ENCODE measurements at places on chromosomes 7 and 10.

DNA sequence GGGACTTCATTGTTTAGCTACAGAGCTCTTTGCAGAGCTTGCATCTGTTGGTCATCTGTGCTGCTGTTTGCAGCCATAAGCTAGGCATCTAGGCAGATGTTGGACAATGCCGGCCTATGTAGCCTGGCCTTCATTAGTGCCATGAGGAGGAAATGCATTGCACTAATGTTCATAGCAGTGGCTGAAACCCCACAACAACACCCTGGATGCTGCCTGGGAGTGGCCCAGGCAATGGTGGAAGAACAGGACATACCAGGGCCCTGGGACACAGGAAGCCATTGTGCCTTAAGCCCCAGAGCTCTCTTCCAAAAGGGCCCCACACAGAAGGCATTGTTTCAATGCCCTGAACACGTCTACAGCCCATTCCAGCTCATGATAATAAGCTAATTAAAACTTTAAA is 131.5 kb upstream of the LYZL1 start:
- DNase-seq, result no peak

- DNase-seq, result no peak
Measured at GRCh38 chr7:768881-769504, 41.9 kb upstream of the PRKAR1B start.

DNA sequence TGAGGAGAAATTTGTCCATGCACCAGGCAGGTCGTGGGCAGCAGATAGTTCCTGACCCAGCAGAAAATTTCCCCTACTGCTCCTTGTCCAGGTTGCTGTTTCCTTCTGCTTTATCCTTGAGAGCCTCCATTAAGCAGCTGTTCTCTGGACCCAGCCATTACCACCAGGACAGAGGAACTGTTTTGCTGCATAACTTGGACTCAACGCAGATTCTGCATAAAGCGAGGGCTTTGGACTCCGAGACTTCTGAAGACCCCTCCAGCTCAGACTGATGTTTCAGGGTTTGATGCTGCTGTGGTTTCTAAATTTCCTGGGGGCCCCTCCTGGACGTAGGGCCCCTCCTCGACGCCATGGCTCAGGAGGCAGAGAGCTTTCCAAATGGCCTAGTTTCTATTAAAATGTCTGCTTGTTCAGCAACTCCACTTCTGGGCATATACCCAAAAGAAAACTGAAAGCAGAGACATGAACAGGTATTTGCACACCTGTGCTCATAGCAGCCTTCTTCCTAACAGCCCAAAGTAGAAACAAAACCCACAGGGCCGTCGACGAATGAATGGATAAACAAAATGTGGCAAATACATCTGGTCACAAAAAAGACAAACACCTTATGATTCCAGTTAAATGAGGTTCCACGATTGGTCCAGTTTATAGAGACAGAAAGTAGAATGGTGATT is 28.3 kb upstream of the LMTK2 start:
- no peak for DNase-seq

- DNase-seq, result no peak
Measured at GRCh38 chr7:74619235-74619860, 38.2 kb upstream of the GTF2I start.

DNA sequence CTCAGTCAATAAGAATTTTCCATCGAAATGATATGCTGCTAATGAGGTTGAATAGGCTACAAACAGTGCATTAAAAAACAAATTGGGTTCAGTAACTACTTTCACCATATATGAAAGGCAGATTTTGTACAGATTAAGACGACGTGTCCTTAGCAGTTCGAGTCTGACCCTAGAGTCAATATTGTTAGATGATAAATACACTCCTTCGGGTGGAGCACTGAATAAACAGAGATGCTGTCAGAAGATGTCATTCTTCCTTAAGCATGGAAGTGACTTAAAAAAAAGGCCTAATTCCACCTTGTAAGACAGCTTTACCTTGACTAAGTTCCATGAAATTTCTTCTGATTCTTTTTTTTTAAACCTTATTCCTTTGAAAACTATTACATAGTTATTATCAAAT is 5.8 kb upstream of the AGR2 start:
- DNase-seq, result no peak

DNA sequence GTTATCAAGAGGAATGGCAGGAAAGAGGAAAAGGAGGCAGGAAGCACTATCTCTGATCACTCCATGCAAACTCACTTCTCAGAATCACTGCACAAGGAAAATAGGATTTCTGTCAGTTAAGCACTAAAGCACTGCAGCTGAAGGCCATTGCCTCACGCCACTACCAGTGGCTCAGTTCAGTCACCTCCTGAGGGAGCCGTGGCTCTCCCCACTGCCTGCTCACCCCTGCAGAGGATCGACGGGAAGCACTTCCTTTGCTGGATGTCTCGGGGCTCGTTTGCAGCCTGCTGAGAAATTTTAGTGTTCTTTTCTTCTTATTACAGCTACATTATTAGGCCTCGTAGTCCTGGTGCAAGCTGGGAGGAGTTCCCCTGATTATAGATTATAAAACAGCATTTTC is 90.1 kb upstream of the ADCY1 start:
- no peak for DNase-seq

- no peak for DNase-seq
Measured at GRCh38 chr10:24503461-24504320, 220.0 kb downstream of the ARHGAP21 start.

DNA sequence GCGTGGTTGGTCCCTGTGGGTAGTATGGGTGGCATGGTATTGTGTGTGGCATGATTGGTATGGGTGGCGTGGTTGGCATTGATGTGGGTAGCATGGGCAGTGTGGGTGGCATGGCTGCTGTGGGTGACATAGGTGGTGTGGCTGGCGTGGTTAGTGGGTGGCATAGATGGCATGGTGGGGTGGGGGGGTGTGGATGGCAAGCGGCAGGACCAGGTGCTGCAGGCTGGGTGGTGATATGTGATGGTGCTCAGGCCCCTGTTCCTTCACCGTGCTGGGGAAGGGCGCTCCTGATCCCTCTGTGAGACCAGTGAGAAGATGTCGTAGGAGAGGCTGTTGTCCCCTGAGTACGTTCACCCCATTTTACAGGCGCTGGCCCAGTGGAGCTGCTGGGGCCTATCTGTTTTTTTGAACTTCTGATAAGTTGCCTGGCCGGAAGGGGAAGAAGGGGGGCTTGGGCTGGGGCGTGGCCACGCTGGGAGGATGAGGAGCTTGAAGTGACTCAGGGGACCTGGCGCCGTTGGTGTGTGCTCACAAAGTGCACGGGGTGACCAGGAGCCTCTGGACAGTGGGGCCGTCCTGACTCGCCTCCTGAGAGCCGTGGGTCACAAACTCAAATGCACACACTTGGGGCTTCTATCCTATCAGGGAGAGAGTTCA is 17.5 kb downstream of the INPP5A start:
- DNase-seq, result no peak

GRCh38 chr7:44132039-44132438 is 8.7 kb upstream of the POLD2 start:
- DNase-seq, result no peak

- no peak for DNase-seq
Measured at GRCh38 chr10:92834331-92834730, 14.0 kb upstream of the EXOC6 start.

- no peak for DNase-seq
Measured at GRCh38 chr7:37462138-37462537, 13.5 kb upstream of the ELMO1 start.

GRCh38 chr7:158812684-158813083 is 16.6 kb downstream of the ESYT2 start:
- peak; percentile 55 for DNase-seq

DNA sequence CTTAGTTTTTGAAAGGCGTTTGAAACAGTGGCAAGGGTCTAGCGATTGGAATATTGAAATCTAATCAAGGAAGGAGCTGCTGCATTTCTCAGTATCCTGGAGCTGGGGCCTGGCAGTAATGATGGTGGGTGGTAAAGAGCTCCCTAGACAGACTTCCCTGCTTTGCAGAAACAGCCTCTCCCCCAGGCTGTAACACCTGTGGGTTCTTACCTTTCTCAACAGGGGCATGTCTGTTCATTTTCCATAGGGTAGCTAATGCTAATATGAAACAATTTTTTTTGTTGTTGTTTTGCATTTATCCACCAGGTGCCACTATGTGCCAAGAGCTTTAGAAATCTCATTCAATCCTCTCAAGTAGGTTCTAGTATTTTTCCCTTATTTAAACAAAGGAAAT is 345.5 kb downstream of the REEP3 start:
- no peak for DNase-seq

GRCh38 chr10:100800931-100801330 is 55.5 kb downstream of the PAX2 start:
- DNase-seq, result no peak

- DNase-seq, result no peak
Measured at GRCh38 chr10:60914690-60915141, 29.3 kb downstream of the RHOBTB1 start.

DNA sequence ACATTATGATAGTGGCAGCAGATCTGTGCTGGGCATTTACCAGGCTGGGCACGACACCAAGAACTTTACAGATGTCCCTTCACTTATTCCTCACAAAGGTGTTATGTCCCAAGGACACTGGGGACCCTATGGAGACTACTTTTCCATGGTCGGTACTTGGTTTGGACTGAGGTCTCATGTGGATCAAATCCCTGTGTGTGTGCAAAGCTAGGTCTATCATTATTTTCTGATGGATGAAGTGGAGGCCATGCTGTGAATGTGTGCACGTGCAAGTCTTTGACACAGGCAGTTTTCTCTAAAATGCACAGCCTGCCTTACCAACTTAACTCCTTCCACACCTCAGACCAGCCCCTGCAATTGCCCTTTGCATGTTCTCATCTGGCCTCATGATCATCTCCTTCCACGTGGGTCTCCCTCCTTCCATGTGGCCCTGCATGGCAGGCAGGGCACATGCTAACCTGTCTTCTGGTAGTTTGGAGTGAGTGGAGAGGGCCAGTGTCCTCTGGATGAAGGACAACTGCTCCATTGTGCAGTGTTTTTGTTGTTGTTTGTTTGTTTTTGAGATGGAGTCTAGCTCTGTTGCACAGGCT is 16.0 kb upstream of the ZNF273 start:
- no peak for DNase-seq
